IPS DF 6.9 (cell line): ENCODE measurements at places on chromosomes 11 and 22.
A peak's percentile ranks its signal among the peaks of the same experiment; 100 is the strongest.

GRCh38 chr11:81022057-81022456 lies 1581.2 kb upstream of the TENM4 start:
- H3K4me3 ChIP-seq, result no peak overlapping the region
- no peaks in the 10 kb centered on the region for H3K36me3 ChIP-seq
- H3K27me3 ChIP-seq, result no peaks in the 10 kb centered on the region
- no peak overlapping the region for H3K27ac ChIP-seq
- H3K4me1 ChIP-seq, result no peaks in the 10 kb centered on the region

DNA sequence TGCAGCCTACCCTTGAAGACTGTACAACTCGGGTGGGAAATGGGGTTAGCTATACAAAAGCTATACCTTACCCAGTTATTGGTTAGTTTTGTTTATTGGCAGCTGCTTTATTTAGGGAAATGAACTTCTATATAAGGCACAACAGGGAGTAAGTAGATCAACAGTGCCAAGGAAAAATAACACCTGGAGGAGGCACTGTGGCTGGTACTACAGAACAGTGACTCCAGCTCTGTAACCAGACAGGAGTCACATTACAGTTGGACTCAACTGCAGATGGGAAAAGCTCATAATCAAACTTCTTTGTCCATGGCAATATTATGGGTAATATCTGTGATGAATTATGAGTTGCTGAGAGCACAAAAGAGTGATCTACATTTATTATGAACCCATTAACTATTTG lies 14.0 kb downstream of the P4HA3 start:
- H3K4me3 ChIP-seq, result no peak overlapping the region
- no peak overlapping the region for H3K27ac ChIP-seq
- H3K36me3 ChIP-seq, result no peaks in the 10 kb centered on the region

DNA sequence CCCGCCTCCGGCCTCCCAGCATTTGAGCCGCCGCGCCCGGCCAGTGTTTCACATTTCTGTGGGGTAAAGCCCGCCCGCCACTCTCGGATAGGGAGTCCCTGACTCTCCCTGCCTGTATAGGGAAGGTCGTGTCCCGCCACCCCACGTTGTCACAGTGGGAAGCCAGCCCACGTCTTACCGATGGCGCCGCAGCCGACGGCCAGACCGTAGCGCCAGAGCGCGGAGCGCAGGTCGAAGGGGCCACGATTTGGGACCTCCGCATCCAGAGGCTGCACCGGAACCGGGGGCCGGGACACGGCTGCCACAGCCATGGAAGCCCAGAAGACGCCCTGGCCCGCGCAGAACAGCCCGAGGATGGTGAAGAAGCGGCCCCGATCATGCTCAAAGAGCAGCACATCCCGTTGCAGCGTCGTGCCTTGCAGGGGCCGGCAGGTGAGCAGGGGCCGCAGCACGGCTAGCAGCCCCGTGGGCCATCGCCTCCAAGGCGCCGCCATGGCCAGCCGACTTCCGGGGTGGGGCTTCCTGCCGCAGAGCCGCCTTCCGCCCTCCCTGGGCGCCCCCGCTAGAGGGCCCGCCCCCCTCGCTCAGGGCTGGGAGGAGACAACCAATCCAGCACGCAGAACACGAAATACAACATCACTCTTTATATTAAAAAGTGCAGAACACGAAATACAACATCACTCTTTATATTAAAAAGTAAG lies at the start of gene TMEM223:
Gene TMEM223 (minus strand): TSS at position 506 of the 701 bp plus-strand sequence. CDS start 12 bp downstream, at position 494.
- H3K27me3 ChIP-seq, result no peaks in the 10 kb centered on the region
- H3K36me3 ChIP-seq, result peaks cover 15% of the 10 kb centered on the region; the same call in 1 of the 2 replicates
- H3K27ac ChIP-seq, result no peak within 1 kb of the TSS
- H3K4me1 ChIP-seq, result peaks cover 1% of the 10 kb centered on the region; the same call in 1 of the 2 replicates

- no peak overlapping the region for H3K4me3 ChIP-seq
- H3K4me1 ChIP-seq, result peaks cover 2% of the 10 kb centered on the region
- no peak for DNase-seq
- H3K27ac ChIP-seq, result no peak overlapping the region
- no peaks in the 10 kb centered on the region for H3K27me3 ChIP-seq
Observed at GRCh38 chr22:28105988-28106387, 186.9 kb upstream of the PITPNB start.

GRCh38 chr22:22872722-22873708 lies 14.6 kb upstream of the IGLL5 start:
- no peaks in the 10 kb centered on the region for H3K36me3 ChIP-seq
- H3K4me1 ChIP-seq, result no peaks in the 10 kb centered on the region
- H3K27me3 ChIP-seq, result no peaks in the 10 kb centered on the region; the same call in 1 of the 2 replicates
- H3K27ac ChIP-seq, result no peak overlapping the region
- H3K4me3 ChIP-seq, result no peak overlapping the region
- DNase-seq, result no peak

GRCh38 chr11:70885281-70886231 lies 366.8 kb downstream of the SHANK2 start:
- H3K27ac ChIP-seq, result no peak overlapping the region
- no peaks in the 10 kb centered on the region for H3K27me3 ChIP-seq
- H3K4me1 ChIP-seq, result no peaks in the 10 kb centered on the region

DNA sequence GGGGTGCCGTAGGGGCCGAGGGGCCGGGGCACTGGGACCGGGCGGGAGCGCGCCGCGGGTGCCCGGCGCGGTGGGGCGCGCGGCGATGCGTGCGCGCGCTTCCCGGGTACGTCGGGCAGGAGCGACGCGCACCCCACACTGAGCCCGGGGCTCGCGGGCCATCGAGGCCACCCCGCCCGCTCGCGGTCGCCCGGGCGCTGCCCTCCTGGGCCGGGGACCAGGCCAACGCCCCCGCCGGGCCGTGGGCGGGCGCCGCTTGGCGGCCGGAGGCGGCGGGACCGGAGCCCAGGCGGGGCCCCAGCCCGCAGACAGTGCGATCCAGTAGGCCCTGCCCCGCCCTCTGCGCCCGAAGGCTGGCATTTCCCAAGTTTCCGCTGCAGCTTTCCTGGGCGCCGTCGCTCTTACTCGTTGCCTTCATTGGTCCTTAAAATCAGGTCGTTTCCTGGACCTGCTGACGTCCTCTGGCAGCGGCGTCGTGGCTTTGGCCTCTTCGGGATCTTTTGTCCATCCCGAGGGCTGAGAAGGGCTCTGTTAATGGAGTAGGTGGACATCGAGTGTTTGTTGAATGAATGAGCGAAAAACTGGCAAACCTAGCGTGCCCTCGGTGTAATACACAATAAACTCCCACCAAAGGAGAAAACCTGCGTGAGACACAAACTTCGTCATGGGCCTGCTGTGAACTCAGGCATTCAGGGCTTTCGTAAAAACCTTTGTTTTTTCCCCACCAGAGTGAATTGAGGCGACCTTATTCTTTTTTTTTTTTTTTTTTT lies 638 bp downstream of the PARVA start:
- H3K36me3 ChIP-seq, result no peaks in the 10 kb centered on the region
- peak overlapping the region; percentile 73; the same call in 1 of the 2 replicates for H3K4me3 ChIP-seq
- 0 out of 2 replicates have a peak, but pooled peaks cover 3% of the 10 kb centered on the region for H3K4me1 ChIP-seq
- H3K27me3 ChIP-seq, result no peaks in the 10 kb centered on the region; the same call in 1 of the 2 replicates

- H3K36me3 ChIP-seq, result no peaks in the 10 kb centered on the region
- H3K4me1 ChIP-seq, result no peaks in the 10 kb centered on the region
- H3K4me3 ChIP-seq, result no peak overlapping the region
- no peak overlapping the region for H3K27ac ChIP-seq
Observed at GRCh38 chr11:21121991-21122390, 452.6 kb downstream of the NELL1 start.

DNA sequence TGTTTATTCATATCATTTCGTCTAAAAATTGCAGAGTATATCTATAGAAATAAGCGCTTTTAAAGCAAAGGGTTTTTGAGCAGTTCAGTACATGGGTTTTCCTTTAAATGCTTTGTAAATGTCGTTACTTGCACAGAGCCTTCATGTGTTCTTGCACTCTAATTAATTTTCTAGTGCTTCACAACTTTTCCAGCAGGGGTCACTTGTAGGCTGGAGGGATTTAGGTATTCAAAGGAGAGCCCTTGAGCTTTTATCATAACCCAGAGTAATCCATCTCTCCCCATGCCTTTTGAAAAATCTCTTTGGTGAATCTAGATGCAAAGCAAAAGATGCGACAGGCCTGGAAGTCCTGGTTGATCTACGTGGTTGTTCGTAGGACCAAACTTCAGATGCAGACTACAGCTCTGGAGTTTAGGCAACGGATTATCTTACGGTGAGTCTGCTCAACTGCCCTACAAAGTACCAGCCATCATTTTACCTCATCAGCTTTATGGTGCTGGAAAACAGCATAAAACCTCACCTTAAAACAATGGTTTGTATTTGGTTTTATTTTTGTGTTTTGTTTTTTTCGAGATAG lies 60.4 kb downstream of the SFI1 start:
- no peaks in the 10 kb centered on the region for H3K4me1 ChIP-seq
- no peaks in the 10 kb centered on the region for H3K36me3 ChIP-seq
- H3K4me3 ChIP-seq, result no peak overlapping the region
- DNase-seq, result no peak

- no peak overlapping the region for H3K27ac ChIP-seq
- H3K4me1 ChIP-seq, result no peaks in the 10 kb centered on the region
- H3K4me3 ChIP-seq, result no peak overlapping the region
- H3K36me3 ChIP-seq, result no peaks in the 10 kb centered on the region
Observed at GRCh38 chr11:65814986-65815565, 18.7 kb upstream of the SNX32 start.

DNA sequence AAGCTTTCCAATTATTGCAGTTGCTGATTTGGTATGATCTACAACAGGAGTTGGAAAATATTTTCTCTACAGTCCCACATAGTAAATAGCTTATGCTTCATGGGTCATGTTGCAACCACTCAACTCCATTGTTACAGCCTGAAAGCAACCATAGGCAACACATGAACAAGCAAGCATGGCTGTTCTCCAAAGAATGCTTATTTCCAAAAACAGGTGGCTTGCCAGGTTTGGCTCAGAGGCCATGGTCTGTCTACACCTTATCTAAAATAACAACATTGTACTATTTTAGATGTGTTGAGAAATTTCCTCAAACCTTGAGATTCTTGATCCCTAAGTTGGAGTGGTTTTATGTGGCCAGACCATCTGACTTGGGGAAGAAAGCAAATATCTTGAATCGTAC lies 153.9 kb upstream of the MPPED2 start:
- DNase-seq, result no peak
- no peaks in the 10 kb centered on the region for H3K4me1 ChIP-seq
- H3K27me3 ChIP-seq, result no peaks in the 10 kb centered on the region
- no peaks in the 10 kb centered on the region for H3K36me3 ChIP-seq
- H3K27ac ChIP-seq, result no peak overlapping the region

DNA sequence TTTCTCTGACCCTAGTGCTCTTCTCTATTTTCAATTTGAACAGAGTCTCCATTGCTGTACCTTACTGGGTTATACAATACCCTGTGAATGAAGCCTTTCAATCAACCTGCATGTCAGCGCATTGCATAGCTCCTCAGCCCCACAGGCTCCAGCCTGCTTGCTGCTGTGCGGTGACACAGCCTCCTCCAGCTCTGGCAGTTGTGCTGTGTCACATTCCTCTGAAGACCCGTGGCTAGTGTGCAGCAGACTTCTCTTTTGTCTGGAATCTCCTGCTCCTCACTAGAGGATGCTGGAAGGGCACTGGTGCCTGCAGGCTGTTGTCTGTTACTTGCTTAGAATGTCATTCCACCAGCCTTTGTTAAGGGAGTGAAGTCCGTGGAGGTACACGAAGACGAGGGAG lies 390.1 kb upstream of the B3GAT1 start:
- H3K4me3 ChIP-seq, result no peak overlapping the region
- H3K27ac ChIP-seq, result no peak overlapping the region
- DNase-seq, result no peak

DNA sequence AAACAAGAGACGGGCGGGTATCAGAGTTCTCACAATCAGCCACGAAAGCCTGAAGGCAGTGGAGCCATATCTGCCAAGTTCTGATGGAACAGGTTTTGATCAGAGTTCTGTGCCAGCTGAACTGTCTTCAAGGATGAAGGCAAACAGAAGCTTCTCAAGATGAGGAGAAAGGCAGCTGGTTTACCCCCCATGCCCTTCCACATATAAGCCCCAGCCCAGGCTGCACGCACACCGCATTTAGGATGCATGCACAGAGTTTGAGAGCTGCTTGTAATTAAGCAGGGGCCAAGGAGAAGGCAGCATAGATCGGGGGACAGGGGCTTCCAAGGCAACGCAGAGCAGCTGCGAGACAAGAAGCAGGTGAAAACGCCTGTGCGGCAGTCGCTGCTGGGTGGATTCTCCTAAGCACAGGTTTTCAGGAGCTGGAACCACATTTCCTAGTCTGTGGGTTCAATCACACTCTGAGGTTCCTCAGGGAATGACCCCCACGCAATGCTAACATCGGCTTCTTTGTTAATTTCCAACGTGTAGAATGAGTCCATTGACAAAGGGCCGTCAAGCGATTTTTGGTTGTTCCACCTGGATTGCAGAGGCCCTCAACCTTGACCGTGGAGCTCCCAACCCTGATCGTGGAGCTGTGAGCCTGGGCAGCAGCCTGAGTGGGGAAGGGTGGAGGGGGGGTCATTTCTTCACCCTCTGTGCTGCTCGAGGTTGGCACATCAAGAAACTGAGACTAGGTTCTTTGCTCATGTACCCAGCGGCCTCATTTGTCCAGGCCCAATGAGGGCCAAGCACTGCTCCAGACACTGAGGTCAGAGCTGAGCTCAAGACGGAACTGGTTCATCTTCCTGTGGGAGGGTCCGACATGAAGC lies 81.7 kb upstream of the SHISAL1 start:
- no peaks in the 10 kb centered on the region for H3K36me3 ChIP-seq
- no peaks in the 10 kb centered on the region for H3K27me3 ChIP-seq
- no peak overlapping the region for H3K4me3 ChIP-seq

GRCh38 chr11:11848891-11849746 lies 7.3 kb downstream of the USP47 start:
- H3K27ac ChIP-seq, result no peak overlapping the region
- no peaks in the 10 kb centered on the region for H3K4me1 ChIP-seq
- no peaks in the 10 kb centered on the region for H3K36me3 ChIP-seq
- DNase-seq, result no peak
- no peaks in the 10 kb centered on the region for H3K27me3 ChIP-seq
- H3K4me3 ChIP-seq, result no peak overlapping the region

DNA sequence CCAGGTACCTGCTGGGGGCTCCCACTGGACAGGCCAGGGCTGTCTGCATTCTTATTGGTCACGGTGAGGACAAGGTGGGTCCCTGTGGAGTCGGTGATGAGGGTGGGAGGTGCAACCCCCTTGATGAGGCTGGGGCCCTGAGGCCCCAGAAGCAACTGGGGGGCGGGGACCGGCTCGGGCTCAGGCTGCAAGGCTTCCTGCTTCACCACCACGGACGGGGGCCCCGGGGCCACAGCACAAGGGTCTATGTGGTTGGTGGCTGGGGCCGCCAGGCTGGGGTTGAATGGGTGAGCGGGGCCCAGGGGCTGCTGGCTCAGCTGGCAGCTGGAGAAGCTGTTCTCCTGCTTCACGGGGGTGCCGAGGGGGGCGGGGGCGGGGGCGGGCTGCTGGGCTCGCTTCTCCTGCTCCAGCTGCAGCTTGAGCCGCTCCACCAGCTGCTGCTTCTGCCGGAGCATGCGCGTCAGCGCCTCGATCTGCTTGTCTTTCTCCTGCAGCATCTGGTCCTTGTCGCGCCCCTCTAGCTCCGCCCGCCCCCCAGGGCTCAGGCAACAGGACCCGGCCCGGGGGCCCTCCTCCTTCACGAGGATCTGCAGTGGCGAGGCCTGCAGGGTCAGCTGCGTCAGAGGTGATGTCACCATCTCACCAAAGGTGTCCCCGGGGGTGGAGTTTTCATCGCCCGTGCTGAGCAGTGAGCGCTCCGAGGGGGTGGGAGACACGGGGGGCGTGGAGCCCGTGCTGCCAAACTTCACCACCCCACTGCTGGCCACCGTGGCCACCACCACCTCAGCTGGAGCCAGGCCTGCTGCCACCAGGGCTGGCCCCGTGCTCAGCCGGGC lies 48.2 kb downstream of the SGSM3 start:
- no peak for DNase-seq
- no peaks in the 10 kb centered on the region; the same call in 1 of the 2 replicates for H3K4me1 ChIP-seq
- H3K27me3 ChIP-seq, result no peaks in the 10 kb centered on the region
- no peak overlapping the region for H3K27ac ChIP-seq
- peaks cover 37% of the 10 kb centered on the region for H3K36me3 ChIP-seq
- no peak overlapping the region for H3K4me3 ChIP-seq
